ENCODE measurements at places on chromosomes 4 and X. TPM values are rescaled to one million over a fixed set of nuclear protein-coding genes. Genes with fewer than 3 reads are reported as not detected.
A peak's percentile ranks its signal among the peaks of the same experiment; 100 is the strongest.

DNA sequence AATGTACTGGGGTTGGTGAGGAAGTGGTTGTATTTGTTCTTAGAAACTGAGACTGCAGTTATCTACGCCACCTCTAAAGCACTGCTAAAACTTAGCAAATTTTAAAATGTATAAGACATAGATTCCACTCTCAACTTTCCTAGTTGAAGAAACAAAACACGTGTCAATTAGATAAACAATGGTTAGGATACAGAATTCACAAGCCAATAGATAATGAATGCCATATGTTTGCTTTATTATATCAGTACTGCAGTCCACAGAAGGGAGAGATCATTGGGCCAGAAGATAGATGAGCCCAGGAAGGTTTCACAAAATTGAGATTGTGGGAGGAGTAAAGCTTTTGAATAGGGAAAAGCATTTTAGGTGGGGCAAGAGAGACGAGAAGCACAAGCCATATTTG, 14.3 kb downstream of the TMEM33 start:
- no peaks in the 10 kb centered on the region for H3K27me3 ChIP-seq
- no peak overlapping the region for H3K4me3 ChIP-seq
- no peak for DNase-seq
- no peak overlapping the region for H3K27ac ChIP-seq
- no peaks in the 10 kb centered on the region for H3K4me1 ChIP-seq
- H3K36me3 ChIP-seq: peaks cover 22% of the 10 kb centered on the region

DNA sequence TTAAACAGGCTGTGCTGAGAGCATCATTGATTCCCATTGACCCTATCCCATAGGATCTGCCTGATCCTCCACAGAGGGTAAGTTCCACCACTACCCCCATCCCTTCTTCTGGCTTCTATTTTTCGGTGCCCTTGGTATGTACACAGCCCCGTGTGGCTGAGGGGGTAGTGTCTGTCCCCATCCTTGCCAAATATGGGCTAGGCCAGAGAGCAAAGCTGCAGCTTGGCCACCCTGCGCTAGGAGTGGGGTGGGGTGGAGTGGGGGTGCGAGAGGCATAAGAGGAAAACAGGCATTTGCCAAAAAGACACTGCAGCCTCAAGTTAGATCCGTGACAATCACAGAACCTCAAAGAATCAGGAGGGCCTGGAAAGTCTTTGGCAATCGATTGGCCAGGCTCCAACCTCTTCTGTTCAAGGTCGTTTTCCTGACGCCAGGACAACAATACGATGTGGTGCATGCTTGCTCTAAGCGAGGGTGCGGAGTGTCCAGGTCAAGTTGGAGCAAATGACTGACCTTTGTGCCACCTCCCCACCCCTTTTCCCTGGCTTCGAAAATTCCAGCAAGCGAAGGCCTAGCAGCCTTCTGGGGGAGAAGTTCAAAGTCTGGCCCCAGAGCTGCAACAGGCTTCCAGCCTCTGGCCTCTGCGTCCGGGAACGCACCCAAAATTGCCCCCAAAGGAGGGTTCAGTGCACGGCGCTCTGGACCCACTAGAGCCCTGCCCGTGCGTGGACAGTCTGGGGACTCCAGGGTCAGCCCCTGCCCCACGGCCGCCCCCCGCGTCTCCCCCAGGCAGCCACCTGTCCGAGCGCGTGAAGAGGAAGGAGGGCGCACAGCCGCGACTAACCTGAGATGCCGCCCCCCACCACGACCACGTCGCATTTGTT, 598 bp downstream of the MAOB start:
- peak; percentile 74 for DNase-seq
- no peaks in the 10 kb centered on the region for H3K36me3 ChIP-seq
- H3K4me1 ChIP-seq: no peaks in the 10 kb centered on the region
- no peaks in the 10 kb centered on the region for H3K27me3 ChIP-seq
- H3K27ac ChIP-seq: peak overlapping the region; percentile 66
- peak overlapping the region; percentile 39 for H3K4me3 ChIP-seq

- peaks cover 96% of the 10 kb centered on the region for H3K36me3 ChIP-seq
- DNase-seq: no peak
- no peak overlapping the region for H3K4me3 ChIP-seq
- no peaks in the 10 kb centered on the region for H3K27me3 ChIP-seq
- no peak overlapping the region for H3K27ac ChIP-seq
These were observed 17.3 kb downstream of the LRPAP1 start for GRCh38 chr4:3514806-3515501.

The MXD4 gene
- 62.0 TPM for total RNA-seq

The ADH1C gene
- 11.8 TPM for total RNA-seq

Data from sigmoid colon (tissue), 7 donors.